ENCODE measurements at places on chromosomes 7 and 10.

GRCh38 chr7:32507414-32507813 is 12.1 kb downstream of the AVL9 start:
- DNase-seq, result peak; percentile 90

DNA sequence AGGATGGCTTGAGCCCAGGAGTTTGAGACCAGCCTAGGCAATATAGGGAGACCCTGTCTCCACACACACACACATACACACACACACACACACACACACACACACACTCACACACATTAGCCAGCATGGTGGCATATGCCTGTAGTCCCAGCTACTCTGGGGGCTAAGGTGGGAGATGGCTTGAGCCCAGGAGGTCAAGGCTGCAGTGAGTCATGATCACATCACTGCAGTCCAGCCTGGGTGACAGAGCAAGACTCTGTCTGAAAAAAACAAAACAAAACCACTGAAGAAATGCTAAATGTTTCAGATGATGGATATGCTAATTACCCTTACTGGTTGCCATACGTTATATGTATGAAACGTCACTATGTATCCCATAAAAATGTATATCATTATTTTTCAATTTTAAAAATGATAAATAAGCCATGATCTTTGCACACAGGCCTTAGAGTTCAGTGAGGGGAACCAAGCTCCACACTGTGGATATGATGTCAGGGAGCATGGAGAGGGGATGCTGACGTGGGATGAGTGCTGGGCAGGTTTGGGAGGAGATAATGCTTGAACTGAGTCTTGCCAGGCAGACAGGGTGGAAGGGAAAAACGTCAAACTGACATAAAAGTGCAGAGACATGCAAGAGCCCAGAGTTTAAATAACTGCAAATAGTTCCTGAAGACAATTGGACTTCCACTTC is 45.9 kb upstream of the ARHGAP12 start:
- peak; percentile 13 for DNase-seq

DNA sequence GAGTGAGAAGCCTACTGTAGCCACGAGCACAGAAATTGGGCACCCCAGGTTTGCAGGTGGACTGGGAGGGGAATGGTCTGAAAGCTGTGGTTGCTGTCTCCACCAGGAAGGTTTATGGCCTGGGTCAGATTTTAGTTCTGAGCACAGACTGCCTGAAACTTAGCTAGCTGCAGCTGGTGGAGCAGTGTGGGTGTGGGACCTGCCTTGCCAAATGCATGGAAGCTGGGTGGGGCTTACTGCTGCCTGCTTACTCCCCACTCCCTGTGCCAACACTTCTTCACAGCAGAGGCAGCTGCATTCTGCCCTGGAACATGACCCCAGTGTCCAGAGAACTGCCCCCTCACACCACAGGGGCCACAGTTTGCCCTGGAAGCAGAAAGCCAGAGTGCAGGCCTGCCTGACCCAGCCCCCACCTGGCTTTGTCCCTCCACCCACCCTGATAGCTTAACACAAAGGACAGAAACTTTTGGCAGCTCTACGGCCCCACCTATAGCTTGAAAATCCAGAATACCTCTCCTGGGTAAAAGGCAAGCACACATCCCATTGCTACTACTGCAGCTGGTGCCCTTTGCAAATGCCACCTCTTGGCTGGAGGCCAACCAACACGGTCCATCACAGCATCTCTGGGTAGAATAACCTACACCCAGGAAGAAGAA is 281.6 kb downstream of the AGMO start:
- no peak for DNase-seq

- DNase-seq, result no peak
These were observed 1.6 kb downstream of the VIM start for GRCh38 chr10:17229717-17229966.

DNA sequence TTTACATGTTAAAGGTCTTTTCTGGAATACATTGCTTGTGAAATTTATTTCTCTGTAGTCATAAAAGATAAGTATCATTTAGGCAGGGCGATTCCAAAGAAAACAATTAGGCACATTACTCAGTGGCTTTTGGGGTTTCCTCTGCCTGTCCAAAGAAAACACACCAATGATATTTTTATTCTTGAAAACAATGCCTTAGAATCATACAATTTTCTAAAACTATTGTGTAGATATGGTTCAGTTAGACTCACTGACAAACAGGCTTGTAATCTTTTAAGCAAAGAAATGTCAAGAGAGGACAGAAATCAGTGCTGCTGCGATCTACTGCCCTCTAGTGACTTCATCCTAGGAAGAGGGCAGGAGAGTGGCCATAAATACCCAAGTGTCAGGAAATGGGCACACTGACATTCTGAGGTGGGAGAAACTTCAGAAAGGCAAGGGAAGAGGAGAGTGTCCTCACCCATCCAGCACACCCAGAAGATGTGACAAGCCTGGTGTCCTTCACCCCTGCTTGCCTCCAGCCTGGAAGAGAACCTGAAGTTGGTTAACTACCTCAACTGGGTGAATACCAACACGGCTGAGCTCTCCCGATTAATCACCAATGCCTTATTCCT is 120.5 kb downstream of the GALNT11 start:
- DNase-seq, result peak; percentile 73

DNA sequence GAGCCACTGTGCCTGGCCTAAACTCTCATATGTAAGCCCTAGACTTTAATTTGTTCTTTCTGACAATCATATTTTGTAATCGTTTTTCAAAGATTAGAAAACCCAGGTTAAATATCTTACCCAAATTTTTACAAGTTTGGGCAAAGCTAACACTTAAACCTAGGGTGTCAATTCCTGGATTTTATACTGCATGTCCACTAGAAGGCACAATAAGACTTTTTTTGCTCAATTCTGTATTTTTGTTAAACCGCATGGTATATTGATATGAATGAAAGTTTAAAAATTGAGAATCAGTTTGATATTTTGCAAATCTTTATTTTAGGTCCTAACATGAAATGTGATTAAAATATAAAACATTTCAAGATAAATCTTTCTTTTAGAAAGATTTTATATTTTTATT is 29.3 kb downstream of the DYNC2I1 start:
- DNase-seq, result peak; percentile 45

GRCh38 chr10:80464557-80465450 is 10.7 kb downstream of the TSPAN14 start:
- DNase-seq, result no peak

GRCh38 chr10:100303724-100304319 is 17.3 kb upstream of the BLOC1S2 start:
- DNase-seq, result peak; percentile 57

DNA sequence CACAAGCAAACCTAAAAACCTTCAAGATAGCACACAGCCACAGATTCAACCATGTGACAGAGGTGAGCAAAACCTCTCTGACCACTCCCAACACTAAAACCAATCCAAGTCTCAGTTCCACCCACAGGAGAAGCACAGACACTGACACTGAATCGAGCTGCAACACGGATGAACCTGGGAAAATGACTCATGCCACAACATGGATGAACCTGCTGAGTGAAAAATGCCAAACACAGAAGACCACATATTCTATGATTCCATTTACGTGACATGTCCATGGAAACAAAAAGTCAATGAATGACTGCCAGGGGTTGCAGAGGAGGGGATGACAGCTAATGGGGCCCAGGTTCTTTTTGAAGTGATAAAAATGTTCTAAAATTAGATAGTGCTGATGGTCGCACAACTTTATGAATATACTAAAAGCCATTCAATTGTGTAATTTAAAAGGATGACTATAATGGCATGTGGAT is 22.0 kb downstream of the CYTH3 start:
- no peak for DNase-seq

GRCh38 chr10:131774681-131775085 is 126.1 kb upstream of the PPP2R2D start:
- no peak for DNase-seq

DNA sequence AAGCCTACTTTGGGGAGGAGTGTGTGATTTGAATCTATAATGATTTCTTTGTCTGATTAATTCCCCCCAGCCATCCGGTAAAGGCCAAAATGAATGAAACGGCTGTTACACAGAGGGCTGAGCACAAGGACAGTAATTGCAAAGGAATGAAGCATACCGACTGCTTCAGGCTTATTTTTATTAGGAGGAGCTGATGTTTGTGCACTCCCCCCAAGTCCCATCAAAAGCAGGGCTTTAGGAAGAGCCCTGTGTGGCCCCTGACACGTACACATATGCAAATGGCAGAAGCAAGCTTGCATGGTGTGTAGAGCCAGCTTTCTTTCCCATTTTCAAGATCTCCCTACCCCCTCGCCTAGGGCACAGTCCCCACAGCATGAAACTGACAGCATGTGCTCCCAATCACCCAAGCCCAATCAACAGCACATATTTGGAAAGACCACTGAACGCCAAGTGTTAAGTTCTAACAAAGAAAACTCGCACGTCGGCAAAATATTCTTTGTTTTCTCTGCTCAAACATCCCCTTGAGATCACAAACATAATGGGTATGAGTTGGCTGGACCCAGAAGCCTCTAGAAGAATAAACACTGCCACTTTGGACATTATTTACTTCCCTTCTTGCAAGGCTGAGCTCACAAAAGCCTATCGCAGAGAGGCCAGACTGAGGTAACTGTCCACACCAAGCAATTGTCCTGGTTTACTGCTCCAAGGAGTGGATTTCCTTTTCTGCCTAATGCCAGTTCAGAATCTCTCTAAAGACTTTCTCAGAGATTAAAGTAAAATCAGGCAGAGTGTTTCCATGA is 143.0 kb downstream of the CUBN start:
- peak; percentile 73 for DNase-seq

- DNase-seq, result no peak
These were observed 106.4 kb downstream of the BMPER start for GRCh38 chr7:34011696-34012095.

GRCh38 chr7:31171216-31171785 is 119.2 kb downstream of the ADCYAP1R1 start:
- no peak for DNase-seq

DNA sequence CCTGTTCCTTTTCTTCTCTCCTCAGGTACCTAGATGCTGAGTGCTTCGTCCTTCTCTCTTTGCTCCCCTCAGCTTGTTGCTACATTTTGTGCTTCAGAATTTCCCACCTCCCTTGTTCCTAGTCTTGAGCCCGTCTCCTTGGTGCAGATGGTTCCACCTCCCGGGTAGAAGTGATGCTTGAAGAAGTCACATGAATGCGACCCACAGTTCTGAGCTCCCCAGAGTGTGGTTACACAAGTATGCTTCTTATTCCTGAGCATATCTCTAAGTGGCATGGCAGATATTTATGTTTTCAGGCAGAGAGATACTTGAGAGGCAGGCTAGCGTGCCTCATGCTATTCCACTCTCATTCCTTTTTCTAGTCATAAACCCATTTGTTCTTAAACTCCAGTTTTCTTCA is 34.0 kb downstream of the INPP5F start:
- DNase-seq, result peak; percentile 90

DNA sequence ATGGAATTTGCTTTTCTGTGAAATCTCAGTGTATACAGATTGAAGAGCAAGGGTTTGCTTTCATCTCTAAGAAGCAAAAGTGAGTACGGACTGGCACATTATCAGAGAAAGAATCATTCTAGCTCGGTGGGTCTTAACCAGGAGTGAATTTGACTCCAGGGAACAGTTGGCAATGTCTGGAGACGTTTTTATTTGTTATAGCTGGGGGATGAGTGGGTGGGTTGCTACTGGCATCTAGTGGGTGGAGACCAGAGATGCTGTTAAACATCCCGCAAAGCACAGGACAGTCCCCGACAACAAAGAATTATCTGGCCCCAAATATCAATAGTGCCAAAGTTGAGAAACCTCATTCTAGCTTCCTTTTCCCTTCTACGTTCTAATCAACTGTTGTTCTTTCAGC is 43.8 kb upstream of the ATRNL1 start:
- DNase-seq, result no peak

DNA sequence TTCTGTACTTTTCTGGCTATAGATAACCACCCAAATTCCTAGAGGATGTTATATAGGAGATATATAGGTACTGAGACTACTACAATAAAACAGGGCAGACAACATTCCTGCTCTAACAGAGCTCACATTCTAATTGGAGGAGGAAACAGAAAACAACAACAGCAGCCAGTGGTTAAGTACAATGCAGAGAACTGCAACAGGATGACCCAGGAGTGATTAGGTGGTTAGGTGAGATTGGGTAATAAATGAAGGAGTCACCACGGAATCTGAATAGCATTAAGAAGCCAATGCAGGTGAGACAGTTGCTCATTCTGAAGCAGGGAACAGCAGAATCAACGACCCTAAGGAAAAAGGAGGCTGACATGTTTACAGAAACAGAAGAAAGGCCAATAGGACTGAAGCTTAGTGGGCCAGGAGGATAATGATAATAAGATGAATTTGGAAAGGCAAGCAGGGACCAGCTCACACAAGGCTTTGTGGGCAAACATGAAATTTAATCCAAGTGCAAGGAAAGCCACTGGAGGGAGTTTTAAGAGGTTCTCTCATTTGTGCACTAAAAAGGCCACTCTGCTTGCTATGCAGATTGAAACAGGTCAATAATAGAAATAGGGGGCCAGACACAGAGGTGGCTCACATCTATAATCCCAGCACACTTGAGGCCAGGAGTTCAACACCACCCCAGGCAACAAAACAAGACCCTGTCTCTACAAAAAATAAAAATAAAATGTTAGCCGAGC is 16.9 kb upstream of the REEP3 start:
- no peak for DNase-seq

GRCh38 chr10:110357252-110357780 is 52.6 kb upstream of the SMNDC1 start:
- peak; percentile 92 for DNase-seq

- peak; percentile 34 for DNase-seq
These were observed 97.1 kb downstream of the SH3PXD2A start for GRCh38 chr10:103758294-103758681.

DNA sequence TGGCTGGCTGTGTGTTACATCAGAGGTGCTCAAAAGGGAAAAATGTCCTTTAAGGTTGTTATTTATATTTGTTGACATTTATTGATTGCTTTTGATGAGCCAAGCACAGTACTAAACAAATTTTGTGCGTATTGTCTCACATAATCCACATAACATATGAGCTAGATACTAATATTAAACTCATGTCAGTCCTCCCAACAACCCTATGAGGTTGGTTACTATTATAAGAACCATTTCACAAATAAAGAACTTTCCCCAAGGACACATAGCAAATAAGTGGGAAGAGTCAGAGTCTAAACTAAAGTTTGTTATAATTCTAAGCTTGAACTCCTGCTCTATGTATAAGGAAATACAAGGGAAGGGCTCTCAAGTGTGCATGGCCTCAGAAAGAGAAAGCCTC is 35.6 kb upstream of the OTUD1 start:
- no peak for DNase-seq

GRCh38 chr10:13822490-13822889 is 235.7 kb downstream of the PRPF18 start:
- DNase-seq, result no peak

DNA sequence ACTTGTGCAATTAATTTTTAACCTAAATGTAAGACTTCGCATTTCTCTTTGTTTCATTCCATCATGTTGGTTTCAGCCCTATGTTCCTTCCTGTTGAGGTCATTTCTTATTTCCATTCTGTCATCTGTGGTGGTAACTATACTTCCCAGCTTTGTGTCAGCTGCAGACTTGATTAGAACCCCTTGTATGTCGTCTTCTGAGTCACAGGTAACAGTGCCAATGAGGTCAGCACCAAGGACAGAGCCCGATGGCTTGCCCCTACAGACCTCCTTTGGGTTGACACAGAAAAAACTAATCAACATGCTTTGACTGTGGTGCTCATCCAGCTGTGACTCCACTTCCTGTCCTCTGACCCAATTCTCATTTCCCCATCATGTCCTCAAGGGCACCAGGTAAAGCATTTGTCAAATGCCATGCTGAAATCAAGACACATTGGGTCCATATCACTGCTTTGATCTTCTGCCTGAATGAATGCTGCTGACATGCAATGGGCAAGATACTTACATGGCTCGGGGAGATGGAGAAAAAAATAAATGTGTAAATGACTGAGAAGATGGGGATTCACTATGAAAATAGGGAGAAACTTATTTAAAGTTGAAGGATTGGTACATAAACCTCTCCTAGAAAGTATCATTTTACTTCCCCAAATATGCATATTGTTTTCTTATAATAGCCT is 25.6 kb upstream of the CRTAC1 start:
- peak; percentile 9 for DNase-seq

All from choroid plexus epithelial cell (primary cell).